ENCODE measurements at places on chromosomes 11 and 22.

GRCh38 chr11:36449561-36450096 lies 60.4 kb downstream of the TRAF6 start:
- no peak for DNase-seq

DNA sequence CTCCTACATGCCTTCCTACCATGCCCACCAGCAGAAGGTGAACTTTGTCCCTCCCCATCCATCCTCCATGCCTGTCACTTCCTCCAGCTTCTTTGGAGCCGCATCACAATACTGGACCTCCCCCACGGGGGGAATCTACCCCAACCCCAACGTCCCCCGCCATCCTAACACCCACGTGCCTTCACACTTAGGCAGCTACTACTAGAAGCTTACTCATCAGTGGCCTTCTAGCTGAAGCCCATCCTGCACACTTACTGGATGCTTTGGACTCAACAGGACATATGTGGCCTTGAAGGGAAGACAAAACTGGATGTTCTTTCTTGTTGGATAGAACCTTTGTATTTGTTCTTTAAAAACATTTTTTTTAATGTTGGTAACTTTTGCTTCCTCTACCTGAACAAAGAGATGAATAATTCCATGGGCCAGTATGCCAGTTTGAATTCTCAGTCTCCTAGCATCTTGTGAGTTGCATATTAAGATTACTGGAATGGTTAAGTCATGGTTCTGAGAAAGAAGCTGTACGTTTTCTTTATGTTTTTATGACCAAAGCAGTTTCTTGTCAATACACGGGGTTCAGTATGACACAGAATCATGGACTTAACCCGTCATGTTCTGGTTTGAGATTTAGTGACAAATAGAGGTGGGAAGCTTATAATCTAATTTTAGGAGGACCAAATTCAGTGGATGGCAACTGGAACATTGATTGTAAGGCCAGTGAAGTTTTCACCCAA lies 56.1 kb downstream of the KCNJ1 start:
- no peak for DNase-seq

- no peak for DNase-seq
Measured at GRCh38 chr11:64747961-64748665, 4.2 kb upstream of the RASGRP2 start.

- DNase-seq, result no peak
Measured at GRCh38 chr11:20203831-20204230, 43.6 kb upstream of the DBX1 start.

DNA sequence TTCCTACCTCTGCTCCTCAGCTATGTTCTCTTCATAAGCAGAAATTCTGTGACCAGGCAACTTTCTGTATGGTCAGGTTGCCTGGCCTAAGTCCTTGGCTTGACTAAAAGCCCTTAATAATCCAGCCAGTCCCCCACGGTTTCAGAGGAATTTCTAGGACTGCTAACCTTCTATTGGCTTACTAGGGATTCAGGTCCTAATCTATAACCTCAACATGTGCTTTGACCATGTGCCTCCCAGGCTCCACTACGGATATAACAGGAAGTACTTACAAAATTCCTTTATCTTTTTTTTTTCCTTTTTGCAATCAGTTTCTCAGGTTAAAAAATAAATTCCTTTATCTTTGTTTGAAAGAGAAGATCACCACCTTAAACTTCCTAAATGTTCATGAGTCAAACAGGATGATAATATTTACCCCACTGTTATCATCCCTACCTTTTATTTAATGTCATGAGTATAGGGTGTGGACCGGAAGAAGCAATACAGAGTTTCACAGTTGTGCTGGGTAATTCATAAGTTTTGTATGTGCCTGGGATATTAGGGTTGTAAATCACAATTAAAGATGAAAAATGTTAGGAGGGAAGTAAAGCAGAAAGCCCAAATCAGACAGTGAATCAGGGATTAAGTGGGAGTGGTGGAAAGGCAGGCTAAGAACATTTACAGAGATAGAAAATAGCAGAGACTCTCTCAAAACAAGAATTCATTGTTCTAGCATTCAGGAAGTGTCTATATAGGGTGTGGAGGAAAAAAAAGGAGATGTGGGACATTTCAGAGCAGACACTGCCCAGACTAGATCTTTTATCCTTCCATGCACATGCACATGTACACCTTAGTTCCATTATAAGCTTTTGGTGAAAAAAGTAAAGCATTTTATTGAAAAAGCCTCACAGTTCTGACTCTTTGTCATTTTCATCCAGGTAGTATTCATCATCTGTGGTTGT lies 10.7 kb upstream of the POGLUT3 start:
- DNase-seq, result no peak

DNA sequence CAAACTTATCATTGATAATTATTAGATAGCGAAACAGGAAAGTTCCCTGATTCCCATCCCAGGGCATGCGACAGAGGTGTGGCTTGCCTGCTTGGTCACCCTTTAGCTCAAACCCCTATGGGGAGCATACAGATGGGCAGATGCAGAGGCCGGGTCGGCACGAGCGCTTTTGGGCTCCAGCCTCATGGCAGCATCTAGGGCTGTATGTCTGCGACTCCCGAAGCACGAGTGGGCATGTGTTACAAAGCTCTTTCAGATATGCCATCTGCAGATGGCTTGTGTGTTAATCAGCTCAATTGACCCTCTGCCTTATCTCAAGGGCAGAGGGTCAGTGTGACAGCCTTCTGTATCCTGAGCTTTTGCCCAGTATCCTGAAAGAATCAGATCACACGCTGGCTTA lies 2069.3 kb upstream of the RAG2 start:
- DNase-seq, result no peak

DNA sequence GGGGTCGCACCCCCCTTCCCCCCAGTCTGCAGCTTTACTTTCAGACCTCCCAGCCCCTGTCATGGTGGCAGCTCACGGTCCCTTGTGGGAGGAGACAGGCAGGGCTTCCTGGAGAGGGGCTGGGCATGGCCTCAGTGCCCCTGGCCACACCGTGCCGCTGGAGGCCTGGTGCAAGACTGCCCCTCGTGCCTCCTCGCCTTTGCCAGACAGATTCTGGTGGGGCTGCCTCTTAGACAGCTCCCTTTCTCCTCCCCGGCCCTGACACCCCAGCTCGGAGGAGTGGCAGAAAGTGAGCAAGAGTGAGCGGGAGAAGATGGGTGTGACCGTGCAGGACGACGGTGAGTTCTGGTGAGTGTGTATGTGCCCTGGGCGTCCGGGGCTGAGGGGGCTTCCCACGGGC lies 12.1 kb upstream of the MYO7A start:
- no peak for DNase-seq

DNA sequence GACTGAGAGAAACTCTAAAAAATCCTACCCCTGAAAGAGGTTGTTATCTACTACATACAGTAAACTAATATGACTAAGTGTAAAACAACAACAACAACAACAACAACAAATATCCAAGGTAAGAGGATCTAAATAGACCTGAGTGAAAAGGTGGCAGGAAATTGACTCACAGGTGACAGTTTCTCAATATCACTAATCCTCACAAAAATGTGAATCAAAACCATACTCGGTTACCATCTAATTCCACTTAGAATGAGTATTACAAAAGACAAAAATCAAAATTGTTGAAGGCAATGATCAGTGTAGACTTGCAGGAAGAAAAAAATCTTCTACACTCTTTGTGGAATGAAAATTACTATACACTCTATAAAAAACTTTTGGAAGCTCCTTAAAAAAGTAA lies 17.5 kb downstream of the RGL4 start:
- DNase-seq, result no peak

DNA sequence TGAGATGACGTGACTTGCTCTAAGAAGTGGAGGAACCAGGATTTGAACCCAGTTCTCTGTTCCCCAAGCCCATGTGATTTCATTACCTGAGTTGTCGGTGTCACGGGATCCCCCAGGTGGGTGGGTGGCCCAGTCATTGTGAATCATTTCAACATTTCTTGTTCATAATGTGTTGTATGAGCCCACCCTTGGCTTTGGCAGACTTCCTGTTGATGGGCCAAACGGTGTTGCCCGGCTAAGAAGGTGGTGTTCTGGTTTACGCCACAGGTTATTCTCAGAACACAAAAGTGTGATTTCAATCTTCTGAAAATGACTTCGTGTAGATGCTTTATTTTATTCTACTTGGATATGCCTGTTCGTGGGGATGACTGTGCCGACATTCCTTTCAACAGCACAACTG lies 21.6 kb upstream of the ST14 start:
- DNase-seq, result no peak

- DNase-seq, result no peak
Measured at GRCh38 chr11:25824688-25825087, 507.2 kb upstream of the ANO3 start.

DNA sequence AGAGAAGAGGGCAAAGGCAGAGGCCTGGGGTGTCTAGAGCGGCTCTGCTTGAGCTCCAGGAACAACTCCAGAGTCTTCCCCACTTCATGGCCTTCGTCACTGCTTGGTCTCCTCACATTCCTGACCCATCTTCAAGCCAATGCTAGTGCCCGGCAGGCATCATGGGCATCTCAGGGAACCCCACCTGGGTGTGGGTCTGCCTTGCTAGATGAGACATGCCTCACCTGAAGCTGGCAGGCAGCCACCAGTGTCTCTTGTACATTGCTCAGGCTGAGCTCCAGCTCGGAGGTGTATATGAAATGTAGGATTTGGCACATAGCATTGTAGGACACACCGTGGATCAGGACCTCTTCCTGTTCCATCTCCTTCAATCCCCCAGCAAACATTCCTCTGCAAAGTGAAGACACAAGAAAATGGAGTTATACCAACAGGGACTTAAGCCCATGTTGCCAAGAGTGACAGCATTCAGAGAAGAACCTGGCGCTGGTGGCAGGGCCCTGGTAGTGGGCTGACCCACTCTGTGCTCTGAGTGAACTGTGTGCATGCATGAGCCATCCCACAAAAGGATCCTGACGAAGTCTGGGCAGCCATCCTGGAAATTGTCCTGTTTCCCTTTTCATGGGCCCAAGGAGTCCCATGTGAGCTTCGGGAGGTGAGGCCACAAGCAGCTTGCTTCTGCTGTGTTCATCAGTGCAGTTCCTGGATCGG lies 24.3 kb downstream of the KLHL22 start:
- no peak for DNase-seq

DNA sequence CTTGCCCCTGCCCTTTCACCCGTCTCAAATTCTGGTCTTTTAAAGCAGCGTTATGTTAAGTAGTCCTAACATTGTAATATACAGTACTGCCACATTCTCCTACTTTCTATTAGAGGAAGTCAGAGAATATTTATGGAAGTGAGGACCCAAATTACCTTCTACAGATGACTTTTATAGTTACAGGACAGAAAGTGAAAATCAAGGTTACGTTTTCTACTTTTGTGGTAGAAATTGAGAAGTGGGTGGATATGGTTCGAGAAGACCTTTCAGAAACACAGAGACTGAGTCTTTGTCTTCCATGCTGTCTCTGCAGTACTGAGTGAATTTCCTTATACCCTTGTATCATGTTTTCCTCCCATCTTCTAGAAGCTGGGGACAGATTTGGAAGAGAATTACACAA lies 17.1 kb downstream of the SC5D start:
- no peak for DNase-seq

- no peak for DNase-seq
Measured at GRCh38 chr11:124970925-124971324, 16.9 kb downstream of the CCDC15 start.

DNA sequence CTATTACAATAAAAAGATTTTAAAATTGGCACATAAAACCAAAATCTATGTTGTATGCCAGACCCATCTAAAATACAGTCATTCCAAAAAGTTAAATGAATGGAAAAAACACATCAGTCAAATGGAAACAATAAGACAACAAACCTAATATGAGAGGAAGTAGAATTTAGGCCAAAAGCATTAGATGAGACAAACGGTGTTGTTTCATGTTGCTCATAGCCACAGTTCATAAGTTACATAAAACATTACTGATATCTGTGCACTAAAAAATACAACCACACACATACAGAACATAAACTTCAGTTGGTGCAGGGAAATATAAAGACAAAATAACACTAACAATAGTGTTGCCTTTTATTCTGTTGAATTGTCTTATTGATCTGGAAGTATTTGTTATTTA lies 661.9 kb downstream of the CNTN5 start:
- DNase-seq, result no peak

- no peak for DNase-seq
Measured at GRCh38 chr11:959608-960007, 33.9 kb downstream of the AP2A2 start.

DNA sequence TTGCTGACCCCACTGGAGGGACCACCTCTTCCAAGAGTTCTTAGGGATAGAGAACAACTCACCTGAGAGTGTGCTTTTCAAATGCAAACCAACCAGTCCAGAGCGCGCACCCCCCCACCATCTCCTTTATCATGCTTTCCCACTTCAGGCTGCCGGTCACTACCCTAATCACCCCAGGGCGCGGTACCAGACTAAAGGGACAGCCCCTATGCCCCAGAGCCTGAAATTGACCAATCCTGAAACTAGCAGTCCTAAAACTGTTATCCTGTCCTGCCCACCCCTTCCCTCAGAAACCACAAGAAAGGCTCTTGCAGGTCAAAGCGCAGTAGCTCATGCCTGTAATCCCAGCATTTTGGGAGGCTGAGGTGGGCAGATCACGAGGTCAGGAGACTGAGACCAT lies 37.0 kb downstream of the NEAT1 start:
- no peak for DNase-seq

DNA sequence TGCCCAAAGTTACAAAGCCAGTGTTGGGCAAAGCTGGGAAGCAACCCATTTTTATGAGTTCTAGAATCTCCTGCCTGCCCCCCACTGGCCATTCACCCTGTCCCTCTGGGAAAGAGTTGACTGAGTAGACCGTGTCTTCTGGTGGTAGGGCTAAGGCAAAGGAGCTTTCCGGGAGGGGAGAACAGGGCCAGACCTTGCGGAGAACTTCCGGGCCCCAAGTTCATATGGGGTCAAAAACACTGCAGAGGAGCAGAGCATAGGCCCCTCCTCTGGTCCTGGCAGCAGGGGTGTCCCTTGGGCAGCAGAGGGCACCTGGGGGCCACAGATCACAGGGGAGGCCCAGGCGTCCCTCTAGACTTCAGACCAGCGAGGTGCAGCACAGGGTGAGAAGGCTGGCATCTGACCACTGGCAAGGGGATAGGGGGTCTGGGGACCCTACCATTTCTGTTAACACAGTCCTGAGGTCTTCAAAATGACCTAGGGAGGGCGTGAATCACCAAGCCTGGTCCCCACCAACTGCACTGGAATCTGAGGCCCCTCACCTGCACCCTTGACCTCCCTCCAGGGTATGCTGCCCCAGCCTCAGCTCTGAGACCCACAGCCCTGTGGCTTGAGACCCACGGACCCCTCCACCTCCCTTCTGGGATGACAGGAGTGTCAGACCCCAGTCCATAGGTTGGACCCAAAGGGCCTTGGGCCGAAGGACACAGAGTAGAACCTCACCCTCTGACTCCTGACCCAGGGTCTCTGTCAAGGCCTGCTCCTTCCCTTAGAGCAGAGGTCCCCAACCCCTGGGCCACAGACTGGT lies 1.3 kb upstream of the ARAP1 start:
- no peak for DNase-seq
